ENCODE measurements at places on chromosomes 5 and 9. TPM values are rescaled to one million over a fixed set of nuclear protein-coding genes. Genes with fewer than 3 reads are reported as not detected.

DNA sequence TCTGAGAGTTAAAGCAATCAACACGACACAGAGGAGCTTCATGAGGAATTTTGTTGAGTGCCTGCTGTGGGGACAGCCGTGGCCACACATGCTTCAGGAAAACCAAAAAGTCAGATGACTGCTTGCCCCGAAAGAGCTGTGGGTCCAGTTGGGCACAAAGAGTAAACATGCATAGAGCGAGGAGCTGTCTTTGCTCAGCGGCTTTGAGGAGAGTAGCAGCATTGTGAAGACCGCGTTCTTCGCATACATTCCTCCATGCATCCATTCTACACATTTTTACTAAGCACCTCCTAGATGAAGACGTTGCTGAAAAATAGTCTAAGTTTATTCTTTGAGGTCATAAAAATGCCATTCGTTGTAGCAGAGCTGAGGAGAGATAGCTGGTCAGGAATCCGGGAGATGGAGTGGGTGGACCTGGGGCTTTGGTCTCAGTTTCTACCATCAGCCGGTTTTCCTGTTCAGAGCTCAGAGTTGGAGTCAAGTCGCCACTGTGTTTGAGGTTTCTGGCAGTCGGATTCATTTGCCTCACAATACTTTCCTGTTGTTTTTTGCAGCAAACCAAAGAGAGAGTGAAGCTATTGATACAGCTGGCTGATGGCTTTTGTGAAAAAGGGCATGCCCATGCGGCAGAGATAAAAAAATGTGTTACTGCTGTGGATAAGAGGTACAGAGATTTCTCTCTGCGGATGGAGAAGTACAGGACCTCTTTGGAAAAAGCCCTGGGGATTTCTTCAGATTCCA is 194.5 kb upstream of the OTULINL start:
- DNase-seq = no peak

GMCL2 gene
- not detected for total RNA-seq

DNA sequence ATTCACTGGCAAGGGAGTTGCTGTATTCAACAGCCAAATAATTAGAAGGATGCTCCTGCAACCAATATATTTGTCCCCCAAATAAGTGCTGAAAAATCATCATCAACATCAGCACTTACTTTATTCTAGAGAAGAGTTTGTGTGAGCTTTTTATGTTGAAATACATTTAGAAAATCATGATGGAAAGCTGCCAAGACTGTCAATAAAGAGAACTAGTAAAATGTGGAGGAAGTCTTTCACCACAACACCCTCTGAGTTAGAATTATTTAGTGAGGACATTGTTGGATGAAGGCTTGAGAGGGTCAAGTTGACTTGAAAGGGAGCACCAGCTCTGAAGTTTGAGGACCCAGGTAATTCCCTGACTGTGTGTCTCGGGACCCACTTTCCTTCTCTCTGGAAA is 100.2 kb upstream of the TBCA start:
- no peak for DNase-seq

SLC46A2 gene
- not detected for total RNA-seq

DNA sequence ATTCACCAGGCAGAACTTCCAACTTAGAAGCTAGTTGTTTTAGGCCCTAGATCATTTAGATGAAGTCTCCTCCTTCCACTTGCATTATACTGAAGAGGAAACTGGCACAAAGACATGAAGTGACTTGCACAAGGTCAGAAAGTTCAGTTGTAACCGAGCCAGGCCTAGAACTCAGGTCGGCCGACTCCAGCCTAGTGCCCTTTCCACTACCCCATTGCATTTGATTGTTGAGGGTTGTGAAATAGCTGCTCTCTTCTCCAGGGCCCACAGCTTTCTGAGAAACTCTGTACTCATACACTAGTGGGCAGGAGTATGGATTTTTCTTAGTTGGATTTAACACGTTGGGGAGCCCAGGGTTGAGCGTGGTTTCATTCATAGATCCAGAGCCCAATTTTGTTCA is 5.6 kb downstream of the ZNF462 start:
- peak; percentile 60 for DNase-seq

Data from fibroblast of the aortic adventitia (primary cell).